Effector CD4-positive, alpha-beta T cell (primary cell): ENCODE measurements at places on chromosomes 6 and 20.

- DNase-seq = no peak
Observed at GRCh38 chr6:135250234-135250633, 69.1 kb downstream of the MYB start.

DNA sequence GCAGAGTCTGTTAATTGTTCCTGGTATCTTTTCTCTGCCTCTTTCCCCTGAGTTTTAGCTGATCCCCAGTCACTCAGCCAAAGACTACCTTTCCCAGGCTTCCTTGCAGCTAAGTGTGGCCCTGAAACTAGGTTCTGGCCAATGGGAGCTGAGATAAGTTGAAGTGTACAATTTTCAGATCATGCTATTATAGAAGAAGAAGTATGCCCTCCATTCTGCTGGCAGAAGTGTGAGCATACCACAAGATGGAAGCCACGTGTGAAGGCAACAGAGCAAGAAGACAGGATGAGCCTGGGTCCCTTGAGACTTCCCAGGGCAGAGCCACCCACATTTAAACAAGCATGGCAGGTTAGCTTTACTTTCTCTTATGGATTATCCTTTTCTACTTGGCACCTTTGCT lies 273.2 kb downstream of the HIVEP2 start:
- DNase-seq = no peak

DNA sequence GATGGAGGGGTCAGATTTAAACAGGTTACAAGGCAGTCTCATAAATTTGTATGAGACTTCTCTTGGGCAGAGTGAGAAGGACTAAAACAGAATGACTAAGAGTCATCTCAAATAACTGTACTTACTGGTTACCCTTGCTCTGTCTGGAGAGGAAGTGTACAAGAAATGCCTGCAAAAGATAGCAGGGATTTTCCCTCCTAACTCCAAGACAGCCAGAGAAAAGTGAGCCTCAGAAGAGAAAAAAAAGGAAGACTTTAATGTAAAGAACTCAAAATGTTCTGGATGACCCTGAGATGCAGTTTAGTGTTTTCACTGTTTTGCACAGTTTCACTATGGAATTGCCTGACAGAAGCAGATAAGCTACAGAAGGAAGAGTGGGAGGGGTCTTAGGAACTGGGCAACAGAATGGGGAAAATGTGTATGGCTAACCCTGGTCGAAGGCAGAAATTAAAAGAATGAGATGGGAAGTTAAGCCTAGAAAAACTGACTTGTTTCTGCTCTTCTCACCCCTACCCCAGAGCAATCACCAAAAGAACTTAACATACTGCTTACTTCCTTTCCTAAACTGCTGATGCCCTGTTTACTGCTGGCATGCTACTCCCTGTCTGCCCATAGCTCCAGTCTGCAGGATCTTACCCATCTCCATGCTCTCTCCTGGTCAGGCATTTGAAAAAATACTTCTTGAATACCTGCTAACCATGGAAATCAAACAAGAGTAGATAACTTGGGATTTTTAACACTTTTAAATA lies 98.1 kb upstream of the MARCKS start:
- DNase-seq = no peak

- DNase-seq = no peak
Observed at GRCh38 chr6:97110626-97111025, 172.4 kb downstream of the MMS22L start.

- DNase-seq = no peak
Observed at GRCh38 chr6:148466158-148466557, 123.5 kb downstream of the SASH1 start.

DNA sequence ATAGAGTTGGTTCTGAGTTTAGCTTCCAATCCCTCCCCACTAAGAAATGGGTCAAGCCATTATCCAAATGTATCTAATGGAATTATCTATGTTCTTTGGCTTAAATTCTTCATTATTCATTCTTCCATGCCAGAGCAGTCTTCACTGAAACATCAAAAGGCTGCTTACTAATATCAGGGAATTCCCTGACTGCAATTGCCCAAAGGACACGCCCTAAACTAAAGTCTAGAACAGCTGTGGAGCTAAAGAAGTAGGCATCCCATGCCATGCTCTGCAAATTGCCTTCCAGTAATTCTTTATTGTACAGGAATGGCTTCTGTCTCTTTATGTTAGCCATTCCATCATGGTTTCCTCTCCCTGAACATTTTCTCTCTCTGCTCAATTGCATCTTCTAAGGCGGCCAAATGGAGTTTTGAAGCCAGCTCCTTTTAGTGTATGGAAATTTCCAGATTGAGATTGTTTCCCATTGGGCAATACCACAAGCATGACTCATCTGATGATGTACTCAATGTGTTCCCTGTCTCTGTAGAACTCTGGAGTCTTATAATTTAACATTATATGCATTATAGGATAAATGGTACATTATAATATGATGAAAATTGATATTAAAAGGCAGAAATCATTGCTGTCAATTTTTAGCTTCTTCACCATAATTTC lies 28.8 kb upstream of the TSHZ2 start:
- no peak for DNase-seq
